ENCODE measurements at places on chromosomes 4 and X.

- no peak for DNase-seq
Measured at GRCh38 chr4:61877893-61878292, 677.8 kb downstream of the ADGRL3 start.

DNA sequence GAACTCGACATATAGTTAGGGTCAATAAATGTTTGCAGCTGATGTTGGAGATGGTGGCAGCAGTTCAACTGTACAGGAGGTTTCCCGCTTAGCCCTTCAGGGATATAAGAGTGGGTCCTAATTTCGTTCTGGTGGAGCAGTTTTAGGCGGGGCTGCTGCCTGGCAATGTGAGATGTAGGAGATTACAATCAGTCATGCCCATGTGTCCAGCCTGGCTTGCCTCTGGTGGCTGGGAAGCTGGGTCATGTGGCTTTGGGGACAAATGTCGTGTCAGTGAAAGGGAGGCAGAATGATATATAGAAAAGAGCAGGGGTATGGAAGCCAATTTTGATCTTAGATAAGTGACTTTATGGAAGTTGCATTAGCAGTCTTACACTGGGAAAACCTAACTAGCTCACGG is 129.4 kb downstream of the CLCN4 start:
- DNase-seq, result no peak

GRCh38 chrX:98755912-98756311 is 1654.2 kb downstream of the PCDH19 start:
- no peak for DNase-seq

DNA sequence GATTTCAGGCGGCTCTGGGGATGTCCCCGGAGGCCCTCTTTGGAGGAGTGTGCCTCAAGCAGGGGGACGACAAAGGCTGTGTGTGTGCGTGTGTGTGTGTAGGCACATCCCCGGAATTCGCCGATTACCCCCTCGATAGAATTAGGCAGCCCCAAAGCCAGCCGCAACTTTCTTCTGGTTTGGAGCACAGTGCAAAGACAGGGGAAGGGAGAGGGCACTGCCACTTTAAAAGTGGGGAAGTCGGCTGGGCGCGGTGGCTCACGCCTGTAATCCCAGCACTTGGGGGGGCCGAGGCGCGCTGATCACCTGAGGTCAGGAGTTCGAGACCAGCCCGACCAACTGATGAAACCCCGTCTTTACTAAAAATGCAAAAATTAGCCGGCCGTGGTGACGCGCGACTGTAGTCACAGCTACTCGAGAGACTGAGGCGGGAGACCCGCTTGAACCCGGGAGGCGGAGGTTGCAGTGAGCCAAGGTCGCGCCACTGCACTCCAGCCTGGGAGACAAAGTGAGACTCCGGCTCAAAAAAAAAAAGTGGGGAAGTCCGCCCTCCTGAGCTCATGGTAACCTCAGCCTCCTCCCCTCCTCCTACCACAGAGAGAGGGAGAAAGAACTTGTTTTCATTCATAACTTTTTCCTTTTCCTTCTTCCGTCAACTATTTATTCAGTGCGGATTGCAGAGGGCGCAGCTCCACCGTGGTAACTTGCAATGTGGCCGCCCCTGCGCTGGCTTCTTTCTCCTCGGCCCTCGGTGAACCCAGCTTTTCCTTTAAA is 2.4 kb downstream of the SPRY1 start:
- peak; percentile 41 for DNase-seq

DNA sequence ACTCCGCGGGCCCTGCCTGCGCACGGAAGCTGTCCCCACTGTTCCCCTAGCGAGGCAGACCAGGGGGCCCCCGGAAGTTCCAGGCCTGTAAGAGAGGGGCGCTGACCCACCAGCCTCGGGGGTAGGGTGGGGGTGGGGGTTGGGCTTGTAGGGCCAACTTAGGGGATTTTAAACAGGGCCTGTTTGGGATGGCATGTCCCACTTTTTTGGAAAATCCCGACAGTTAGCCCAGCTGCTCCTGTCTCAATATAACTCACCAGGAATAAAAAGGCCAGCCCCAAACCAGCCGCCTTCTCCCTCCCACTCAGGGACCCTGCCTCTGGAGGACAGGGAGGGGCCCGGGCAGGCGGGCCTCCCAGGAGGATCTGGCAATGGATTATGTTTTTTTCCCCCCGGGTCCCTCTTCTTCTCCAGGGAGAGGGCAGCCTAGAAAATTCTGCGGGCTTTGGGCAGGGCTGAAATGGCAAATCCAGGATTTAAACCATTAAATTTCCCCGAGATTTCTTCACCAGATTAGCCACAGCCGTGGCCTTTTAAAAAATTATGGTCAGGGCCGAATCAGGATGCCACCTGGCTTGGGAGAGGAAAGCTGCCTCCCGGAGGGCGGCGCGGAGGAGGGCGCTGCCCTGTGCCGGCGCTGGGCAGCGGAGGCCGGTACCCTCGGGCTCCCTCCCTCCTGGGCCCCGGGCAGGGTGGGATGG is 957 bp downstream of the PPP2R2C start:
- peak; percentile 2 for DNase-seq

DNA sequence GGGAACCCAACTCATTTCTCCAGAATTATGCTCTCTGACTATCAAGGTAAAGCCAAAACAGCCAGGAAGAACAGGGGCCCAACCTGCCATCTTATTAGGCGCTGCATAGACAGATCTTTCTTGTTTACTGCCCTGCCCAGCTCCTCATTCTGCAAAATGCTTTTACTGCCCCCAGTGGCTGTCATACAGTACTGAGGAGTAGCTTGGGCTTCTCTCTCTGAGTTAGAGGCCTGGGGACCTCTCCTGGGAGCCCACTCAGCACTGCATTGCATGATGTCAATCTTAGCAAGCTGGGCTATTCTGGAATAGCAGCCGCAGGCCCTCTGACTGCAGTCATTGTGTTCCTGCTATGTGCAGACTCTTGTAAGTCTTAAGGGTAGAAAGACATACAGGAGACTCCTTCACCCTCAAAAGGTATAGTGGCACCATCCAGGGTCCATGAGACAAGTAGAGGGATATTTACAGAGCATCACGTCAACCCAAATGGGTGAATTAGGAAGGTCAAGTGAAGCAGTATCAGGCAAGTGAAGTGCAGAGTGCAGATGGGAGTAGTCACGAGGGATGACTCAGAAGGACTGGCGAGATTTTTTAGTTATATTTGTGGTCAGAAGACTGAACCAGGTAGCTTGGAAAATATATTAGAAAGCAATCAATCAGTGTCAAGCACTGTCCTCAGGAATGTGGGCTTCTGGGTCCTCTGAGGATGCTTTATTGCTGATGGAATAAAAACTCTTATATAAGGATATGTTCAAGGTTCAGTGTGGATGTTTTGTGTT is 294.1 kb upstream of the SFRP2 start:
- DNase-seq, result no peak

GRCh38 chr4:56728512-56728911 is 47.4 kb upstream of the HOPX start:
- no peak for DNase-seq

DNA sequence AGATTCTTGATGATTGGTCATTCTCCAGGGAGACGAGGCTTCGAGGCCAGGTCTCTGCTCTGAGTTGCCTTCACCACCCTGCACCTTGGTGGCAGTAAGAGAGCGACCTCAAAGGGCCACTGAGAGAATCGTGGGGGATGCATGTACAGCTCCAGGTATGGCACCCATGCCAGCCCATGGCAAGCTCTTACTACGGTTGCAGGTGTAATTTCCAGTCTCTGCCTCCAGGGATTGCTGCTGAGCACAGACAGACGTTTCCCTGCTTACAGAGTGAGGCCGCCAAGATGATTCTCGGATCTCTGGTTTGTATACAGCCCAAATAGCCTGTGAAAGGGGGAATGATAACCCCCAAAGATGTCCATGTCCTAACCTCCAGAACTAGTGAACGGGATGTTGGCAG is 16.3 kb upstream of the DRD5 start:
- DNase-seq, result peak; percentile 33

- DNase-seq, result peak; percentile 61
Measured at GRCh38 chr4:7043284-7044136, at the start of gene TADA2B. TADA2B (plus strand) TSS chr4:7043372; CDS start chr4:7043580, 208 bp downstream.

DNA sequence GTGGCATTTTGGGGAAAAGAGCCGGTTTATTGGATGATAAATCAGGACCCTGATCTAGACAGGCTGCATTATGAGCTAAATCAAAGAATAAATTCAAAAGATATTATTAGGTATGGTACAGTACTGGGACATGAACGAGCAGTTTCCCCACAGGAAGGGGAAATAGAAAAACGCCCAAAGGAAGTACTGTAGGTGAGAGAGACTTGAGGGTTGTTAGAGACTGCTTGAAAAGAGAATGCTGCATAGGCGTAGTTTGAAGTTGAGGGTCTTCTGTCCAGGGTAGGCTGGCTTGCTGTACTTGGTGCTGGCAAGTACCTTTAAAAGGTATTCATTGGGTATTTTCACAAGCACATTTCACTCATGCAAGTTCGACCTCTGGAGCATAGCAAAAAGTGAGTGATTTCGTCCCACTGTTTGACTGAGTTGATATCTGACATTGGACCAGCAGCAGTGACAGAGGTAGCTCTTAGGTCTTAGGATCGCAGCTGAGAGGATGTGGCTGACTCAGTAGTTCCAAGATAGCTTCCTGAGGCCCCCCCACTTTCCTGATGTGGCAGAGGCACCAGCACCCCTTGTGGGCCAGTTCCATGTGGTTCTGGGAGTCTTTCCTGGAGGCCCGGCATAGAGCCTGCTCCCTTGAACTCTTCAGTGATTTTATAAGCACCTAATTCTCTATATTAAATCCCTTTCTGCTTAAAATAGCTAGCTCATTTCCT is 64.3 kb downstream of the TMEM131L start:
- DNase-seq, result peak; percentile 35

DNA sequence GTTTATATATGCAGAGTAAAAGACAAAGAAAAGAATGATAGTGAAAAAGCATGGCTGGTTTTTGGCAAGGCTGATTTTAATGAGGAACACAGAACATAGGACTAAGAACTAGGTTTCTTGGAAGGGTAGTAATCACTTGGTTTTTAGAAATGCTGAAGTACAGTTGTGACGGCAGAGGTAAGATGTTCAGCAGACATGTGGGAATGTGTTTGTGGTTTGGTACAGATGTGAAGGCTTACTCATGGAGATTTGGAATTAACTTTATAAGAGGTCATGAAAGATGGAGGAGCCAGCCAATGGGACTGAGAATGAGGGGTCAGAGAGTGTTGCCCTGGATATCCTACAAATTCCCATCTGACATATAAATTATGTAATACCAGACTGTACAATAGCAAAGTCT is 243.6 kb downstream of the NPFFR2 start:
- DNase-seq, result no peak

GRCh38 chr4:186587416-186588018 is 32.1 kb upstream of the MTNR1A start:
- peak; percentile 56 for DNase-seq

DNA sequence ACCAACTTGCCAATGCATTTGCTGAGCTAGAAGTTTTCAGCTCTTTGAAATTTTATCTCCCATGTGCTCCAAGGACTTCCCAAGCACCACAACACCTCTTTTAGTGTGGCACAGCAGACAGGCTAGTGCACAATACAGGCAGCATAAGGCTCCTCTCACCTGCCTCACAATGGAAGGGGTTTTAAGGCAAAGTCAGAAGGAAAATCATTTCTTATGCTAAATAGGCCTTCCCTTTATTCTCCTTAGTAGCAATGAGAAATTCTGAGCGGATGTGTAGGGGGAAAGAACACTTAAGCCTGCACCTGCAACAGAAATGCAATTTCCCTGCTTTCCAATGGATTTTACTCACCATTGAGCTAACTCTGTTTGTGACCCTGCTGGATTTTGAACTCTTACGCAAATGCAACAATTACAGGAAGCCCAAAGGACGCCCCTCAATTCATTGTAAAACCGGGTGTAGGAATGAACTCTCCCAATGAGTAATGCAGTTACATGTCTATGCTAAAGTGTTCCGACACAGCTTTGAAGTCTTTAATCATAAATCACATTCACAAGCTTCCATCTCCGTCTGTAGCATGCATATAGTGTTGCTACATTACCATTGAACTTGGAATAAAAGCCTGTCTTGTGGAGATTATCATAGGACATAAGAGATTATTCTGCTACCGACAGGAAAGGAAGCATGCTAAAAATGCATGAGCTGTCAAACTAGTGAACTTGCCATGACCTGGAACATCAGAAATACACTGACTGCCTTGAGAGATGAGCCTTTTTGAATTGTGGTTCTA is 1084.9 kb downstream of the RPA4 start:
- DNase-seq, result no peak

DNA sequence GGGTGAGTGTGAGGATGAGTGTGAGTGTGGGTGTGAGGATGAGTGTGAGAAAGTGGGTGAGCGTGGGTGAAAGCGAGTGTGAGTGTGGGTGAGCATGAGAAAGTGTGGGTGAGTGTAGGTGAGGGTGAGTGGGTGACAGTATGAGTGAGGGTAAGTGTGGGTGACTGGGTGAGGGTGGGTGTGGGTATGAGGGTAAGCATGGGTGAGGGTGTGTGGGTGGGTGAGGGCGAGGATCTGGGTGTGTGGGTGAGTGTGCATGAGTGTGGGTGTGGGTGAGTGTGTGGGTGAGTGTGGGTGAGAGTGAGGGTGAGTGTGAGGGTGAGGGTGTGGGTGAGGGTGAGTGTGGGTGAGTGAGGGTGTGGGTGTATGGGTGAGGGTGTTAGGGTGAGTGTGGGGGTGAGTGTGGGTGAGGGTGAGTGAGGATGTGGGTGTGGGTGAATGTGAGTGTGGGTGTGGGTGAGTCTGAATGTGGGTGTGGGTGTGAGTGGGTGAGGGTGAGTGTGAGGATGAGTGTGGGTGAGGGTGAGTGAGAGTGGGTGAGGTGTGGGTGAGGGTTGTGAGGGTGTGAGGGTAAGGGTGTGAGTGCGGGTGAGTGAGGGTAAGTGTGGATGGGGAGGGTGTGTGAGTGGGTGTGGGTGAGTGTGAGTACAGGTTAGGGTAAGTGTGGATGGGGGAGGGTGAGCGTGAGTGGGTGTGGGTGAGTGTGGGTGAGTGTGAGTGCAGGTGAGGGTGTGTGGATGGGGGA is 48.9 kb downstream of the ING2 start:
- no peak for DNase-seq

GRCh38 chr4:5940470-5941203 is 47.8 kb upstream of the CRMP1 start:
- no peak for DNase-seq

GRCh38 chrX:40108959-40109287 is 11.2 kb upstream of the BCOR start:
- peak; percentile 66 for DNase-seq

DNA sequence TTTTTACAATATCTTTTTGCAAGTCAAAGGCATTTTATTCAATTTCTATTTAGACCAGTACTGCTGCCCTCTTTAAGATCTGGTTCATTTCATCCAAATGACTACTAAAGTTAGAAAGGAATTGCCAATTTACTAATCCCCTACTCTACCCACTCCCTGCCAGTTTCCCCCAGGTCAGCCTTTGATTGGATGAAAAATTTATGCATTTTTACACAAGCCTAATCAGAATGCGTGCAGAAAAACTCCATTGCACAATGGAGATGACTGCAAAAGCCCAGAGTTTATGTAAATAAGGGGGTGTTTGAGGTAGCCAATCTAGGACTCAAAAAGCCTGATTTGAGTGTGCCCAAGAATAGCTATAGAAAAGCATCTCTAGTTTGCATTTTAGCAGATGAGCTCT is 310.6 kb downstream of the PABPC4L start:
- no peak for DNase-seq
